ENCODE measurements at places on chromosomes 11 and 22. TPM values are rescaled to one million over a fixed set of nuclear protein-coding genes. Genes with fewer than 3 reads are reported as not detected.

The SLC5A4 gene
- 0.38 TPM for total RNA-seq

The E2F8 gene
- total RNA-seq = 4.0 TPM

The ENDOD1 gene
- total RNA-seq = 36.9 TPM

The OPCML gene
- total RNA-seq = not detected

The SCO2 gene
- 14.9 TPM for total RNA-seq

The CRYAB gene
- 22.9 TPM for total RNA-seq

The MUC5B gene
- 0.04 TPM for total RNA-seq

The FGF3 gene
- not detected for total RNA-seq

The SYT12 gene
- 1.1 TPM for total RNA-seq

The NLRP6 gene
- not detected for total RNA-seq

The OR10A2 gene
- not detected for total RNA-seq

The CCDC116 gene
- total RNA-seq = 1.9 TPM

The SOX10 gene
- 0.44 TPM for total RNA-seq

The KDELR3 gene
- 2.1 TPM for total RNA-seq

The USH1C gene
- not detected for total RNA-seq

DNA sequence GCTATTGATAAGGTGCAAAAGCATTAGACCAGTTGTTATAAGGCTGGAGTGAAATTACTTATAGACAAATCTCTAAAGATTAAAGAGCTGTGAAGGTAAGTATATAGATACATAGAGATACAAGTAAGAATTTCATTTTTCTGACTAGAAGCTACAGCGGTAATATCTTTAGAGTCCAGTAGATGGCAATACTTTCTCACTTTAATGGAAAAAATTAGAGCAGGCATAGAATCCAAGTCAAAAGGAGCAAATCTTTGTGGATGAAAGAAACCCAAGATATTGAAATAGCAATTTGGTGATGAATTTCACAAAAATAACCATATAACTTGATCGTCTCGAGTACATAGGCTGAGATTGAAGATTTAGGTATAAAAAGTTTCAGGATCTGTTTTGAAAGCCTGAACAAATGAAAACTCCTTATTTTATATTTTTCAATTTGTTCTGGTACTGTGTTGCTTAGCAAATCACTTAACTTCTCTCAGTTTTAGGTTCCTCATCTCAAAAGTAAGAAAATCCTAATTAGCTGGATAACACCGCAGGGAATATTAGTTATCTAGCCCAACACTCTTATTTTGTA, 81.9 kb downstream of the UVRAG start:
- H3K27me3 ChIP-seq = no peaks in the 10 kb centered on the region
- no peak overlapping the region for H3K27ac ChIP-seq
- no peak overlapping the region for H3K4me3 ChIP-seq
- peaks cover 14% of the 10 kb centered on the region for H3K36me3 ChIP-seq

- H3K36me3 ChIP-seq = peaks cover 12% of the 10 kb centered on the region
- no peak overlapping the region for H3K4me3 ChIP-seq
- H3K4me1 ChIP-seq = no peaks in the 10 kb centered on the region
- H3K27me3 ChIP-seq = no peaks in the 10 kb centered on the region
- no peak overlapping the region for H3K27ac ChIP-seq
- DNase-seq = no peak
Measured at GRCh38 chr11:68420171-68420570, 40.4 kb upstream of the PPP6R3 start.

DNA sequence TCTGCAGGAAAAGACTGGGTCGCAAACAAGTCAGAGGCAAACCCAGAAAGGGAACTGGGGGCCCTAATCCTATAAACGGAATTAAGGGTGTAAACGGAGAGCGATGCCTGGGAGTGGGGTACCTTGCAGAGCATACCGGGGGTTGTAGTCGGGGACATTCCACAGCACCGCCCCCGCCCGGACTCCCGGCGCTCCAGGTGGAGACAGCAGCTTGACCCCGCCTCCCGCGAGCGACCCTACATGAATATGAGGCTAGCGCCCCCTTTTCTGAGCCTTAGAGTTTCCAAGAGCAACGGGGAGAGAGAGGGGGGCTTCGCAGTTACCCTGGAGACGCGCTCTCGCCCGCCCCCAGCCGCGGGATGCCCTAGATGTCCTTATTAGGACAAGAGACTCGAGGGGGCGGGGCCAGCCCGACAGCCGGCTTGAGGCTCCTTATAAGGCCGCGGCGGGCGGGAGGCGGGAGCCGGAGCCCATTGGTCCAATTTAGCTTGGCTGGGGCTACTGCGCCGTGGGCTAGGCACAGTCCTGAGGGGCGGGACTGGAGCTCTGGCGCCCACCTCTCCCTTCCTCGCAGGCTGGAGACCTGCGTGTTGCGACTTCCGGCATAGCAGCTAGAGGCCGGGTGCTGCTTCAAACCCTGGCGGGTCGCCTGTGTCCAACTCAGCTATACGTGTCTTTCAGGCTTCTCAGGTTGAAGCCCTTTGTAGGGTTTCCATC, 980 bp upstream of the MUS81 start:
- peaks cover 34% of the 10 kb centered on the region for H3K4me1 ChIP-seq
- peak; percentile 98 for DNase-seq
- H3K36me3 ChIP-seq = peaks cover 38% of the 10 kb centered on the region
- no peaks in the 10 kb centered on the region for H3K27me3 ChIP-seq

GRCh38 chr11:12944889-12945288, 64.2 kb upstream of the RASSF10 start:
- no peak overlapping the region for H3K4me3 ChIP-seq
- H3K27ac ChIP-seq = no peak overlapping the region
- H3K27me3 ChIP-seq = no peaks in the 10 kb centered on the region
- H3K4me1 ChIP-seq = no peaks in the 10 kb centered on the region
- H3K36me3 ChIP-seq = no peaks in the 10 kb centered on the region

DNA sequence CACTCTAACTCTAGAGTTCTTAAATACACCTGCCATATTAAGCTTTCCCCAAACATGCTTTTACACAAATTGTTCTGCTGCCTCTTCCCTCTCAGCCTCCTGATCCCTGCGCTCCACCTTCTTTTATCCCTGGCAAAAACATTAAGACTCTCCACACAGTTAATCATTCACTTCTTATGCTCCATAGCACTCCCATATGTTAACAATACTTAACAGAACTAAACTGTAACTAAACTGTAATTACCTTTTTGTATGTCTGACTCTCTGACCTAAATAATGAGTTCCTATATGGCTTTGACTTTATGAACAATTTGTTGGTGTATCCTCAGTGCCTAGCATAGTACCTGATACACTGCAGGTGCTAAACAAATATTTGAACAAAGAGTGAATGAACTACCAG, 71.8 kb downstream of the BTBD10 start:
- no peaks in the 10 kb centered on the region for H3K27me3 ChIP-seq
- no peaks in the 10 kb centered on the region for H3K36me3 ChIP-seq
- no peak for DNase-seq
- H3K4me3 ChIP-seq = no peak overlapping the region

GRCh38 chr11:10728789-10729472, 22.1 kb upstream of the CTR9 start:
- H3K36me3 ChIP-seq = no peaks in the 10 kb centered on the region
- H3K27me3 ChIP-seq = no peaks in the 10 kb centered on the region
- DNase-seq = no peak
- no peak overlapping the region for H3K4me3 ChIP-seq
- peaks cover 17% of the 10 kb centered on the region for H3K4me1 ChIP-seq

GRCh38 chr11:8759634-8760033, 77.0 kb downstream of the RPL27A start:
- DNase-seq = no peak
- H3K4me1 ChIP-seq = peaks cover 61% of the 10 kb centered on the region
- peaks cover 12% of the 10 kb centered on the region for H3K36me3 ChIP-seq
- no peak overlapping the region for H3K27ac ChIP-seq

GRCh38 chr22:40718250-40719204, 39.2 kb downstream of the MCHR1 start:
- no peak overlapping the region for H3K4me3 ChIP-seq
- H3K27ac ChIP-seq = no peak overlapping the region
- peaks cover 29% of the 10 kb centered on the region for H3K4me1 ChIP-seq
- no peak for DNase-seq
- no peaks in the 10 kb centered on the region for H3K27me3 ChIP-seq
- H3K36me3 ChIP-seq = no peaks in the 10 kb centered on the region

DNA sequence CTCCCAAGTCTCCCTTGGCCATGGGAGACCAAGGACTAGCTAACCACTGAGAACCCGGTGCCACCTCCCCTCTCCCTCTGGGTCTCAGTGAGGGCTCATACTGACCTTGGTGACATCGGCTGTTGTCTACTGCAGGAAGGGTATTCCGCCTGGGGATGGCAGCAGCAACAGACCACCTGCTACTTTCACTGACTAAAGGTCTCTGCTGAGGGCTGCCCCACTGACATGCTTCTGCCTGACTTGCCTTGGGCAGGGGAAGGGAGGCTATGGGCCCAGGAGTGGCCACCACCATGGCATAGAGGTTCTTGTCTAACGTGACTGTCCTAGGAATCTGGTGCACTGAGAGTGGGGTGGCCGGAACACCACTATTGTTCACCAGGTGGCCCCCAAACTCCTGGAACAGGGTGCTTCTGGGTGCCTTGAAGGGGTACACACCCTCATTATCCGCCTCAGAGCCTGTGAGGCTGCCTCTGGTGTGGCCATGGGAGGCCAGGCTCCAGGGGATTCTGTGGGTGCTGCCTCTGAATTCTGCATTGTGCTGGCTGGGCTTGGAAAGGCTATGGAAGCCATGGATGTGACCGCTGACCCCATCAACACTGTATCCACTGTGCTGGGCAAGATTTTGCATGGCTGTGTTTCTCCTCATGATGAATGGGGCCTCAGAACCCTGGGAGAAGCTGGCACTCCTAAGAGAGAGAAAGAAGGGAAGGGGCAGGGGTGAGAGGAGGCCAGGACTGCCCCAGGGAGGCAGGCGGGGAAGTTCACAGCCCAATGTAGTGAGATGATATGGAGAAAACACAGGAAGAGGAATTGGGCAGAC, 38.3 kb downstream of the GAB4 start:
- H3K27ac ChIP-seq = no peak overlapping the region
- no peaks in the 10 kb centered on the region for H3K27me3 ChIP-seq
- no peak for DNase-seq
- no peaks in the 10 kb centered on the region for H3K4me1 ChIP-seq
- H3K36me3 ChIP-seq = no peaks in the 10 kb centered on the region
- no peak overlapping the region for H3K4me3 ChIP-seq

- no peak overlapping the region for H3K27ac ChIP-seq
- no peak overlapping the region for H3K4me3 ChIP-seq
- H3K4me1 ChIP-seq = no peaks in the 10 kb centered on the region
- no peaks in the 10 kb centered on the region for H3K27me3 ChIP-seq
Measured at GRCh38 chr11:42524534-42525227, 787.1 kb upstream of the API5 start.

DNA sequence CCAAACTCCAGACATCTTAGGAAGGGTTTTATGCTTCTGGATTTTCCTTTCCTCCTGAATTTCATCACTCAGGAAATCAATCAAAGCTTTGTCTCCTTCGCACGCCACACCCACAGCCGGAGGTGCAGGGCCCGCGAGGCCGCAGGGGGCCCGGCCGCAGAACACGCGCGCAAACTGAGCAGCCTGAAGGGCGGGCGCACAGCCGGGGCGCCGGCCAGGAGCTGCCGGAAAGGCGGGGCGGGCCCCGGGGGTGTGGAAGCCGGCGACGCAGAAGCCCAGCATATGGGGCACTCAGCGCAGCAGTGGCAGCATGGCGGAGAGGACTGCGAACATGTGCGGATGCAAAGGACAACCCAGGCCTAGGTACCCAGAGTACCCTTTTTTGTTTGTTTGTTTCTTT, 33.1 kb upstream of the SPTBN2 start:
- no peak overlapping the region for H3K4me3 ChIP-seq
- H3K36me3 ChIP-seq = no peaks in the 10 kb centered on the region
- no peak overlapping the region for H3K27ac ChIP-seq

DNA sequence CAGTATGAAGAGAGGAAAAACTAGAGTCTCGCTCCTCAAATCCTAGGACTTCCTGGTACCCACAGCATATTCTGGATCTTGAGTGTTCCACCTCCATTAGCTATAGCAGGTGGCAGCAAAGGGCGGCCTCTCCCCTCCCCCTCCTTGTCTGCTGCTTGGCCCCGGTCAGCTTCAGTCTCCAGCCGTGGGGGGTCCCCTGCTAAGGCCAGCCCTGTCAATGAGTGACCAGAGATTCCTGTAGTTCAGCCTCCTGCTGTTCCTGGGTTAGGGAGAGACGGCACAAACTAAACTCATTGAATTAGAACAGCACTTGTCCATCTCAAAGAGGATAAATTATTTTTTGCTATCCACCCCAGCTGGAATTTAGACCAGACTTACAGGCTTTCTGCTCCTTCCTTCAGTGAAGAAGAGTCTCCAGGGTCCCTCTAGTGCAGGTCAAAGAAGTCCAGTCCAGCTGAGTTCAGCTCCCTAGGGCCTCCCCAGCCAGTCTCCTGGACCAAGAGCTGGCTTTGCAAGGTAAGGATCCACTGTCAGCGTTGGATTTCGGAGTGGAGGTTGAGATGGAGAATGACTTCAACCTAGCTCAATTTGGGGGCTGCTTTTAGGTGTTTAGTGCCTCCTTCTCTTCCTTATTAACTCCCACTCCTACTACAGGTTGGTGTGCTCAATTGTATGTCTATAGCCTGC, 1.1 kb upstream of the PHLDB1 start:
- H3K27me3 ChIP-seq = no peaks in the 10 kb centered on the region
- peaks cover 73% of the 10 kb centered on the region for H3K4me1 ChIP-seq
- peak overlapping the region; percentile 95 for H3K27ac ChIP-seq
- no peak overlapping the region for H3K4me3 ChIP-seq

- no peak overlapping the region for H3K27ac ChIP-seq
- no peak for DNase-seq
- no peak overlapping the region for H3K4me3 ChIP-seq
- no peaks in the 10 kb centered on the region for H3K27me3 ChIP-seq
- H3K36me3 ChIP-seq = no peaks in the 10 kb centered on the region
Measured at GRCh38 chr11:122331079-122331478, 215.1 kb upstream of the BLID start.

DNA sequence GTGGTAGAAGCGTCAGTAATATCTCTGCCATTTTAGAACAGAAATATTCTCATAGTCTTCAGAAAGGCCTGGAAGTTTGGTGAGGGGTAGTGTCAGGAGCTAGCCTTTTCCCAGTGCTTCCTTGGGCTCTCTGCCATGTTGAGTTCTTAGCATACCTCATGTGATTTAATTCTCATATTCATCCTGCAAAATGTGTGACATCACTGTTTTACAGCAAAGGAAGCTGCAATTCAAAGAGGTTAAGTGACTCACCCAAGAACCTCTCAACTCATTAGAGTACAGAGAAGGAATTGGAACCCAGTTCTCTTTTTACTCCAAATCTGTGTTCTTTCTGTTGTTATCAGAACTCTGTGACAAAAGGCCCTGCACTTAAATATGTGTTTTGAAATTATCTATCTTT, 72.1 kb downstream of the RNF169 start:
- H3K36me3 ChIP-seq = peaks cover 95% of the 10 kb centered on the region
- H3K27me3 ChIP-seq = no peaks in the 10 kb centered on the region
- H3K4me3 ChIP-seq = no peak overlapping the region
- DNase-seq = no peak
- peak overlapping the region; percentile 16 for H3K27ac ChIP-seq
- peaks cover 44% of the 10 kb centered on the region for H3K4me1 ChIP-seq

DNA sequence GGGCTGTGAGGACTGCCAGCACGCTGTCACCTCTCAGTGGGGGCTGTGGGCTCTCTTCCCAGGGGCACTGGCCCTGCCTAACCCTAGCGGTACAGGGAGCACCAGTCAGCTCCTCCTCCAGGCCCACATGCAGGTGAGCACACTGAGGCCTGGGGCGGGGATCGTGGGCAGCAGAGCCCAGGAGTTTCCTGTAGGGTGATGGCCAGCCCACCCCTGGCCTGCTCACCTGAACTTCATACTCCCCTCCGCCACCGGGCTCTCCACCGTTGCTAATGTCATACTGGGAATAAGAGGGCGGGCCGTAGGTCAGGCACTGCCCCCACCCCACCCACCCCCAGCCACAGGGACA, 10.0 kb upstream of the TREH start:
- H3K36me3 ChIP-seq = no peaks in the 10 kb centered on the region
- H3K27ac ChIP-seq = peak overlapping the region; percentile 83
- H3K4me3 ChIP-seq = peak overlapping the region; percentile 66
- no peaks in the 10 kb centered on the region for H3K27me3 ChIP-seq

All from esophagus squamous epithelium (tissue), 5 donors.